Activated CD4-positive, alpha-beta T cell treated with anti-CD3 and anti-CD28 coated beads, Interleukin-2, amount 10 ng/mL, durations not matched to agents 7 days and 5 days (primary cell): ENCODE measurements at places on chromosomes 7 and 10. TPM values are rescaled to one million over a fixed set of nuclear protein-coding genes. Genes with fewer than 3 reads are reported as not detected.

The PCLO gene
- total RNA-seq: not detected

DNA sequence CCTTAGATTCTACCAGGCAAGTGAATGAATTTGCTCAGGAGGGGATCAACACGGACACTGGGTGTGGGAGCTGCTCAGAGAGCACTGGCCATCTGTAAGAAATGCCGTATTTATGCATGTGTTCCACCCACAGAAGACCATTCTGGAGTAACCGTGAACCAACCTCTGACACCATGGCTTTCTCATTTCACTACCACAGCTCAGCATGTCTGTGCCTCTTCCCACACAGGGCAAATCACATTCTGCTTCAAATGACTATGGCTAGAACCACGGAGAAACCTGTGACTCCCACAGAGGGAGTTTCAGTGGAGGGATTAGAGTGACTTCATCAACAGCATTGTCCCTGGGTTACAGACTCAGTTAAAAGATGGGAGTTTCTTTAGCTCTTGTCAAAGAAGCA is 893.4 kb downstream of the XPNPEP1 start:
- DNase-seq: no peak
- H3K4me1 ChIP-seq: no peaks in the 10 kb centered on the region
- no peak overlapping the region for H3K27ac ChIP-seq
- no peak overlapping the region for H3K4me3 ChIP-seq

The NHLRC2 gene
- 23.7 TPM for total RNA-seq

- H3K4me3 ChIP-seq: no peak overlapping the region
- H3K27ac ChIP-seq: no peak overlapping the region
- H3K4me1 ChIP-seq: no peaks in the 10 kb centered on the region
These were observed 730.0 kb upstream of the VSTM2A start for GRCh38 chr7:53812135-53812534.

GRCh38 chr7:100400656-100401055 is 27.4 kb downstream of the PILRA start:
- no peak overlapping the region for H3K4me3 ChIP-seq
- peak; percentile 13 for DNase-seq
- no peak overlapping the region for H3K27ac ChIP-seq
- peaks cover 25% of the 10 kb centered on the region for H3K4me1 ChIP-seq

DNA sequence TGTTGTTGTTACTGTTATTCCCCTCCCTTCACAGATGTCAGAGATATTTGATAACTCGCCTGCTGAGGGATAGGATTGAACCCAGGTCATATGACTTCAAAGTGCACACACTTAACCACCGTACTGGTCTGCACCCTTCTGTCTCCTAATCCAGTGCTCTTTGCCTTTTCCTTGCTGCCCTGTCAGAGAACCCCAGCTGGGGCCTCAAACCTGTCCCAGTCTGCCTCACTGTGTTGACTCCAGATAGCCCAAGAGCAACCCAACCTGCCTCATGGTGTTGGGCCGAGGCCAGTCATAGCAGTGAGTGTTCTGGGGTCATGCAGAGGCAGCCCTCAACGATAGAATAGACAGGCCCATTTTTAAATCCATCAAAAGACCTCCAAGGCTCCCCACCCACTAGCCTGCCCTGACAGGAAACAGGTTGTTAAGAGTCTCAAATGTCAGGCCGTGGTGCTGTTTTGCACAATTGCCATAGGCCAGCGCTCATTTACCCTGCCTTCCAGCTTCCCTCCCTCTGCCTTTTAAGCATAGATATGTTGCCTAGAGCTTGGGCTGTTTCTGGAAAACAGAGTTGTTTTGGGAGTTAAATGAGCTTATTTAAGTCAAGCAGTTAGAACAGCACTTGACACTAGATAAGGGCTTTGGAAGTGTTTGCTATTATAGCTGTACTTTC is 37.0 kb upstream of the PDCD4 start:
- no peaks in the 10 kb centered on the region for H3K27me3 ChIP-seq
- peak; percentile 20 for DNase-seq
- H3K27ac ChIP-seq: peak overlapping the region; percentile 56
- H3K36me3 ChIP-seq: no peaks in the 10 kb centered on the region
- H3K4me1 ChIP-seq: peaks cover 36% of the 10 kb centered on the region

The PFKFB3 gene
- 82.2 TPM for total RNA-seq

The SLC37A3 gene
- 24.9 TPM for total RNA-seq

The PANK1 gene
- total RNA-seq: 7.1 TPM

DNA sequence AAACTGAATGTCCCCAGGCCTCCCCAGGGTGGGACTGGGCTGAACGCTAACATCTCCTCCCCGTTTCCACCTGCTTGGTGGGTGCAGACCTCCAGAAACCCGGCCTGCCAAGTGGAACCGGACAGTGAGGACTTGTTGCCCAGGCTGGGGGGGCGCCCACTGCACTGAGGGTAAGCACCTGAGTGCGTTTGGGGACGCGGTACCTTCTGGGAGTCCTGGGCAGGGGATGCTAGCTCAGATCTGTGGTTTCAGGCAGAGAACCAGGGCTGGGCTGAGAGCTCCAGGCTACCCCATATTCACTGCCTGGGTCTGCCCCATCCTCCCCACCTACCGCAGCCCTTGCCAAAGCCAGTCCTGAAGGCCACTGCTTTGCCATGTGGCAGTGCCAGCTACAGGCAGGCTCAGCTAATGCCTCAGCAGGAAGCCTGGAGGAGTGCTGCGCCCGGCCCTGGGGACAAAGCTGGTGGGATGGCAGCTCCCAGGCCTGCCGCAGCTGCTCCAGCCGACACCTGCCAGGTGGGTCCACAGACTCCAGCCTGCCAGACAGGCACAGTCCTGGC is 3.5 kb upstream of the ZNF467 start:
- no peak overlapping the region for H3K27ac ChIP-seq
- H3K36me3 ChIP-seq: no peaks in the 10 kb centered on the region
- no peak overlapping the region for H3K4me3 ChIP-seq
- DNase-seq: no peak
